ENCODE measurements at places on chromosomes 5 and 9. TPM values are rescaled to one million over a fixed set of nuclear protein-coding genes. Genes with fewer than 3 reads are reported as not detected.

- peak; percentile 85 for DNase-seq
These were observed at the start of gene RNF224 for GRCh38 chr9:137227054-137227852. Gene RNF224 (plus strand): TSS chr9:137227502. CDS start chr9:137228336, 834 bp downstream.

- no peak for DNase-seq
These were observed 120.5 kb downstream of the PRDM6 start for GRCh38 chr5:123209502-123210027.

DNA sequence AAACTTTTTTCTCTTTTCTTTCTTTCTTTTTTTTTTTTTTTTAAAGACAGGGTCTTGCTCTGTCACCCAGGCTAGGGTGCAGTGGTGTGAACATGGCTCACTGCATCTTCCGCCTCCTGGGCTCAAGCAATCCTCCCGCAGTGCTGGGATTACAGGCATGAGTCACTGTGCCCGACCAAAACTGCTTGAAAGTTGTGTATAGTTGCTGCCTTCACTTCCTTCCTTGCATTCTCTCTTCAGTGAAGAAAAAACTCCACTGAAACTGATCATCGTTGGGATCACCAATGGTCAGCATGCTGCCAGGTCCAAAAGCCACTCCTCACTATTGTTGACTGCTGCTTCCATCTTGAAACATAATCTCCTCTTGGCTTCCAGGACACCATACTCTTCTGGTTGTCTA lies 66.6 kb upstream of the CTNNA1 start:
- DNase-seq = no peak

GRCh38 chr5:139670369-139671095 lies 22.4 kb downstream of the CXXC5 start:
- DNase-seq = no peak

- DNase-seq = no peak
These were observed 68.5 kb downstream of the TEX10 start for GRCh38 chr9:100284247-100284646.

The MCTP1 gene
- total RNA-seq = 7.1 TPM

The CCDC187 gene
- total RNA-seq = not detected

DNA sequence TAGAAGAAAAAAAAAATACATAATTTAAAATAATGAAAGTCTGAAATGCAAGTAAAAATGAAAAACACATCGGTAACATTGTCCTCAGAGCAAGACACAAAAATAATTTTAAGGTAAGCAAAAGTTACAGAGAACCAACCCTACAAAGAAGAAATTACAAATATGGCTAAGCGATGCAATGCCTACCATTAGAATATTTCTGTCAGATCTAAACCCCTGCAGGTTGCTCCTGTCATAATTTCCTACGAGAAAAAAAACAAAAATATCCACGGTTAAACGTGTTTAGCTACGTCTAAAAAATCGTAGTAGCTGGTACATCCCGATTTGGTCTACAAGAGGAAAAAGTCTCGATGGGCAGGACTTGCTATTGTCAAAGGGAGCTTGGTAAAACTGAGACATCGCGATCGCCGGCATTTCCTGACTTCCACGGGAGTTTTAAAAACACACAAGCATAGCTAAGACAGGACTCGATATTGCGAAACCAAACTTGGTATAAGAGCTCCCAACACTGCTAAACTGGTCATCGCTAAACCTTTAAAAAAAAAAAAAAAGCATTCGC lies 1.1 kb upstream of the ANXA2R start:
- peak; percentile 63 for DNase-seq

DNA sequence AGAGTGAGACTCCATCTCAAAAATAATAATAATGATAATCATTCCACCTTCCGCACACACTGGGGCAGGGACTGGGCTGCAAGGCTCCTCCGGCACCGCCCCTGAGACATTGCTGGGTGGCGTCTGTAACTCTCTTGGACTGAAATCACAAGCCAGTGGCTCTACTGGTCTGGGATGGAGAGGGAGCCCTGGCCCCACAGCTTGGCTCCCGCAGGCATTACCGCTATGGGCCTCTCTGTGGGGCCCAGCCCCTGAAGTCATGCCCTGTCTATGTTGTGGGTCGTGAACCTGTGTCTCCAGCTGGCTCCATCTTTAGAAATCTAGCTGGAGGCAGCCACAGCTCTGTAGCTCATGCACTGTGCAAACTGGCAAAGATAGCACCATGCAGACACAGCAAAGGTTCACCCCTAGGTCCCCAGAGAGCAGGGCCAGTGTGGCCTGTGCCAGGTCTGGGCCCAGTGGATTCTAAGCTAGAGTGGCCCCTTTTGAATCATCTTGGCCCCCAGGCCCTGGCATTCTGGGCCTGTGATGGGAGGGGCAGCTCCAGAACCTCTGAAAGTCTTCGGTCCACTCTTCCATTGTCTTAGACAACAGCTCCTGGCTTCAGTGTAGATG lies 36.1 kb upstream of the COL5A1 start:
- DNase-seq = no peak

The RABL6 gene
- 68.0 TPM for total RNA-seq

The MEIKIN gene
- total RNA-seq = not detected

GRCh38 chr5:107389130-107389774 lies 281.5 kb downstream of the EFNA5 start:
- DNase-seq = no peak

- no peak for DNase-seq
These were observed 451.1 kb downstream of the EBF1 start for GRCh38 chr5:158648631-158649030.

DNA sequence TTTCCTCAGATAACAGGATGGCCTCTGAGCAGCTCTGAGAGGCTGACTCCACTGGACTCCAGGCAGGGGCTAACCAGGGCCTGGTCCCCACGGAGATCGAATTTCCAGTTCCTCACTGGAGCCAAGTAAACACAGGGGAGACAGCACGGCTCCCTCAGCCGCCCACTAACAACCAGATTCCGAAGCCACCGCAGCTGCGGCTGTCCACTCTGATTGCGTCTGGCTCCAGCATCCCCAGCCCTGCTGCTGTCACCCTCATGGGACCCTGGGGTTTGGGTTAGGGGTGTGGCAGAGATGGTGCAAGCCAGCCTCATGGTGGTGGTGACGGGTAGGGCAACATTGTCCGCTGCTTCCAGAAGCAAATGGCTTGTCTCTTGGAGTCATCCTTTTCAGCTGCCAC lies 172.6 kb downstream of the RGS3 start:
- DNase-seq = no peak

DNA sequence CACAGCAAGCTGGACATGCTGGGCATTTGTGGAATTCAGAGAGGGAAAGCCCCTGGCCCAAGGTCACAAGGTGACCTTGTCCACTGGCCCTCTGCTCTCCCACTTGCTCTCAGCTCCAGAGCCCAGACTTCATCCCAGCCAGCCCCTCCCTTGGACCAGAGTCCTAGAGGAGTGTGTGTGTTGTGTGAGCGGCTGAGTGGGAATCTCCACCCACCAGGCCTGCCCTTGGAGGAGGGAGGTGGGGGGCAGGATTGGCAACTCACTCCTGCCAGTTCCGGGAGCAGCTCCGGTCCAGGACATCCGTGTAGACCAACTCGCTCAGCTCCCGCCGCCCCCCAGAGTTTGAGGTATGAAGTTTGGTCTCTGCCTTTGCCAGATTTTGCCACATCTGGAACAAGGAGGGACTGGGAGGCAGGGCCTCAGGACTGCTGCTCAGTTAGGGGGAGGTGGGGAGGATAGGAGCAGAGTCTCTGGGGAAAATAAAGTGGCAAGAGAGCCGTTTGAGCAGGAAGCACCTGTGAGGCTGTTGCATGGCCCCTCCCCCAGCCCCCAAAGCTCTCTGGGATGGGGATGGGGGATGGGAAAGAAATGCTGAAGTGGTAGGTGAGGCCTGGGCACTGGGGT lies 1.4 kb downstream of the MZB1 start:
- no peak for DNase-seq

The PCDHB13 gene
- total RNA-seq = 2.8 TPM

GRCh38 chr5:135063511-135064234 lies 29.6 kb upstream of the PITX1 start:
- no peak for DNase-seq

DNA sequence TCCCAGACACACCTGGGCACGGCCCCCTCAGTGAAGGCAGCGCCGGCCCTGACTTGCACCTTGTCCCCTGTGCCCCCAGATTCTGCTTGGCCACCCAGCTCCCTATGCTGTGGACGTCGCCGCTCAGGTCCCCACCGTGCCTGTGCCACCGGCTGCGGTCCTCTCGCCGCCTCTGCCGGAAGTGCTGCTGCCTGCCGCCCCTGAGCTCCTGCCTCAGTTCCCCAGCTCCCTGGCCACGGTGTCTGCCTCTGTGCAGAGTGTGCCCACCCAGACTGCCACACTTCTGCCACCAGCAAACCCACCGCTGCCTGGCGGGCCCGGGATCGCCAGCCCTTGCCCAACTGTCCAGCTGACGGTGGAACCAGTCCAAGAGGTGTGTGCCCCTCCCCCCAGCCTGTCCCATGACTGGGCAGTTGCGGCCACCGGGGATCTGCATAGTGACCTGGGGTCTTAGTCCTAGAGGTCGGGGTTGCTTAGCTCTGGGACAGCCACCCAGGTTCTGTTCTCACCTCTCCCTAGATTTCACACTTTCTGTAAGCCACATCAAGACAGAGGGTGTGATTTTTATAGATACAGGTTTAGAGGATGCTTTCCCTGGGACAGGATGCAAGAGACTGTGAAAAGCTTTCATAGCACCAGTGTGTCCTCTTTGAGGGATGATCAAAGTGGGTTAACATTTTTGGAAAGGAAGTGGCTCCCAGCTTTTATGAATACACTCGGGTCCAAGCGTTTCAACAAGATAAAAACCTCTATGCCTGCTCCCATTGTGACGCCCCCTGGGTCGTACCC lies 78.0 kb downstream of the WNK2 start:
- no peak for DNase-seq

DNA sequence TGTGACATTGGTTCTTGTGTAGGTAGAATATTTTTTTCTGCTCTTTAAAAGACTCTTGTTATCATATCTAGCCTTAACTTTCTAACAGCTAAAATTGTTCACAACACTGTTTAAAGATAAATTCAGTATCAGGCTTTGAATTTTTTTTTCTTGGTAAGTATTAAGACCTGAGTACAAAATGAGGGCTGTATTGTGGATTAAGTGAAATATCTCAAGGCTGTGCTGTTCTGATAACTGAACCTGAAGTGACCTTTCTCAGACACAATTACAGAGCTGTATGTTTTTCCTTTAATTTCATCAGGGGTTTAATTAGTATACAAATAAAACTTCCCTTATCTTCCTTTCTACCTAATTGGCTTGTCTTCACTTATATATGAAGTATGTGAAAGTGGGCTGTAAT lies 290.5 kb downstream of the CCDC171 start:
- no peak for DNase-seq
